ENCODE measurements at places on chromosomes 7 and 10.

DNA sequence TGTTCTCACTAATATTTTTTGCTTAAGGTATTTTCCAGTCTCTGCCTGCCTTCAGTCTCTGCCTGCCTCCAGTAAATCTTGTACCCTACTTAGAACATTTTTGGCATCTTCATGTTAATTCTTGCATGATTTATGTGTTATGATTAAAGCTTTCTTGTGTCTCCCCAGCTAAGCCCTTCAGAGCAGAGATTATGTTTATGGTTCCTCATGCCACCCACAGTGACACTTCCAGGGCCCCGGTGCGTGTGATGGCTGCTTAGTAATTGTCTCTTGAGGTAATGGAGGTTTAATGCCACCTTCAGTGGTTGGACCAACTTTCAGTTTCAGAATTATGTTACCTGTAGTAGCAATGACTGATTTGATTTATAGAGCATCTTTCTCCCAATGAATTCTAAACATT, 70.6 kb upstream of the MET start:
- DNase-seq = no peak

GRCh38 chr7:155803418-155804376, 8.6 kb downstream of the SHH start:
- no peak for DNase-seq

DNA sequence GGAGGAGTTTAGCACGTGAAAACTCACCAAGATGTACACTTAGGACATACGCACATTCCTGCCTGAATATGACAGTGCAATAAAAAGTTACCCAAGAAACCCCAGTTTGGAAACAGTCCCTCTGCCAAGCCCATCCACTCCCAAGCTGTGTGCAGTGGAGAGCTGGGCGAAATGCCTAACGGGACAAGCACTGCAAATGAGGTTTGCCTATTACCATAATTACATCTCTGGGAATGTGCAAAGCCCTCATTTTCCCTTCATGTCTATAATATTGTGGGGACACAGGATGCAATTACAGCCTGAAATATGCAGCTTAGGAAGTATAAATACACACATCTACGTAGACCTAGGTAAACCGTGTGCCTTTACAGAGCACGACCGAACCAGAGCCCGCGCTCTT, 117.5 kb downstream of the PLXNA4 start:
- DNase-seq = no peak

DNA sequence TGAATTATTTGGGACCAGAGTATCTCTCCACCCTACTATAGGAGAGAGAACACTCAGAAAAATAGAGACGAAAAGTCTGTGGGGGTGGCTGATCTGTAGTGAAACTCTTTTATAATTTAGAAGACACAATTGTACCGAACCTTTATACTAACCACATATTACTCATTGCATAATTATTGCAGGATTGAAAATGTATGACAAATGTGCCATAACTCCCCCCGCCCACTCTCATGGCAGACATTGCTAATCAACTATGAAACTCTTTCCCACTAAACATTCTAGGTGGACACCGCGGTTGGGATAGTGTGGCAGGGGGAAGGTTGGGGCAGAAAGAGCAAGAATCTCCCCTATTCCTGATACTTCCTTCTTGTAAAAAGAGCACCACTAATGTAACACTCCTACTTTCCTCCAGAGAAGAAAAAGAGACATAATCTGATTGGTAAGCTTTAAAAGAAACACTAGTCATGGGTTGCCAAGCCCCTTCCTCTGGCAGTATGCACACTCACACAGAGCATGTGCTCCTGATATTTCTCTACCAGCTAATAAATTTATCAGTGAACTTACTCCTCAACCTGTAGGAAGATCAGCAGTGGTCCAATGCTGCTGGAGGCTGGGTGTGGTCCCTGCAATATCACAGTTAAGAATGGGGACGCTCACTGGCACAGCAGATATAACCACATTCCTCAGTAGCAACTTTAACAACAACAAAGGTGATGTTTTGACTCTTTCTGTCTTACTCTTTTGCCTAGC, 18.7 kb upstream of the ARID5B start:
- DNase-seq = peak; percentile 66

- no peak for DNase-seq
Observed at GRCh38 chr10:287814-288213, 152.6 kb downstream of the ZMYND11 start.

DNA sequence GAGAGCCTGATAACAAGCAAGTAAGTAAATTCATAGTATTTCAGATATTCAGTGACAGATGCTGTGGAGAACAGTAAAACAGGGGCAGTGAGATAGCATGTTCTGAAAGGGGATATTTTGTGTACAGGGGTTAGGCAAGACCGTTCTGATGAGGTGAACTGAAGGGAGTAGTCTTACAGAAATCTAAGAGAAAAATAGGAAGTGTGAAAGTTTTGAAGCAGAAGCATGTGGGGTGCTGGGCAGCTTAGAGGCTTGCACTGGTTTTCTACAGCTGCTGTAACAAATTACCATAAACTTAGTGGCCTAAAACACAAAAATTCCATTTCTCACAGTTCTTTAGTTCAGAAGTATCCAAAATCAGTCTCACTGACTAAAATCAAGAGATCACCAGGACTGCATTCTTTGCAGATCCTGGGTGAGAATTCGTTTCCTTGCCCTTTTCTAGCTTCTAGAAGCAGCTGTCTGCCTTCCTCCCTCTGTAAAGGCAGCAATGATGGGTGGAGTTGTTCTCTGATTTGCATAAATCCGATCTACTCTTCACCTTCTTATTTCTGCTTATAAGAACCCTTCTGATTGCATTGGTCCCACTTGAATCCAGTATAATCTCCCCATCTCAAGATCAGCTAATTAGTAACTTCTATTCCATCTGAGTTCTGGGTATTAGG, 7.5 kb upstream of the KLF14 start:
- DNase-seq = no peak

GRCh38 chr10:25745976-25746375, 188.1 kb upstream of the MYO3A start:
- no peak for DNase-seq

GRCh38 chr10:103685880-103686669, 169.3 kb downstream of the SH3PXD2A start:
- DNase-seq = peak; percentile 60

DNA sequence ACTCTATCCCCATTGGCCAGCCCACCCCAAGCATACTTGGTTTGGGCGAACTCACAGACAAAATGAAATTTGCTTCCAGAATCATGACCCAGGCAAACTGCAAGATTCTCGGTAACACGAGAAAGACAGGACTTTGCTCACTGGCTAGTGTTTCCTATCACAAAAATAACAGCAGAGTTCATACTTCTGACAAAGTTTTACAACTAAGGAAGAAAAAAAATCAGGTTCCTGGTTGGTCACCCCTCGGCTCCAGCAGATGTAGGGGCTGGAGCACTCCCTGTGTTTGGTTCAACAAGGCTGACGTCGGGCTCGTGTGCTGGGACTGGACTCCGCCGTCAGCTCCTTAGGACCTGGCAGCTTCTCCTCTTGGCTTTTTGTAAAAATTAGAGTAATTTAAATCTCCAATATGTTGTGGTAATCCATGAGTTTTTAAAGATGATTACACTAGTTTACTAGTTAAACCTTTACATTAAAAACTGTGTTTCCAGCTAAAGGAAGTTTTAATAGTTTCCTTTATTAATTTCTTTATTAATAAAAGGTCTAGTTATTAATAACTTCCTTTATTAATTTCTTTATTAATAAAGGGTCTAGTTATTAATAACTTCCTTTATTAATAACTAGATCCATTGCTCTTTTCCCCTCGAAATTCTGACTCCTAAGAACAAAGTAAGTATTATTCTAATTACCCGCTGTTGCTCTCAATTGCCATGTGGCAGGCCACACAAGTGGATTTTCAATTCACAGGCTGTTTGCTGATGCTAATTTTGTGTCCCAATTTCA, 115.6 kb upstream of the RNF32 start:
- DNase-seq = no peak

DNA sequence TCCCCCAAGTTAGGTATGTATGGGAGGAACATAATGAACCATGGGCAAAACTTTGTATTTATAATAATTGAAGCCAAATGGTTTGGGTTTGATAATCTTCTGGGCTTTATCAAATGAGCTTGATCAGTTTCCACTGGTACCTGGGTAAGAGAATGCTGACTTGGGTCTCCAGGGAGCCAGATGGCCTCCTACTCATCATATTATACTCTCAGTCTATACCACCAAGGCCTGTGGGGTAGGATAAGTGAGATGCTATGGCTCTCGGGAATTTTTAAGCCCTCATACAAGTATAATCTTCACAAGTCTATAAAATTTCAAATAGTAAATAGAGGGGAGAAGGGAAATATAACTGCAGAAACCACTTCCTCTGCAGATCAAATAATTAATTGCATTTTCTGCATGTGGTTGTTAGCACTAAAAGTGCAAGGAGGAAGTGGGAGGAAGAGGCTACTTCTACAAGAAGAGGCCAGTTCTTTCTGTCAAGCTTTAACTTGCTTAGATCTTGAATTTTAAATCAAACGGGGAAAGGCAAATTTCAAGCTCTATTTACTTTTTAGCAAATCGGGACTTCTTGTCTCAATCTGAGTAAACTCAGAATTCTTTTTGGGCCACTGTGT, 349.0 kb downstream of the SORCS1 start:
- no peak for DNase-seq

- peak; percentile 23 for DNase-seq
Observed at GRCh38 chr10:13453896-13454295, 74.9 kb downstream of the BEND7 start.

DNA sequence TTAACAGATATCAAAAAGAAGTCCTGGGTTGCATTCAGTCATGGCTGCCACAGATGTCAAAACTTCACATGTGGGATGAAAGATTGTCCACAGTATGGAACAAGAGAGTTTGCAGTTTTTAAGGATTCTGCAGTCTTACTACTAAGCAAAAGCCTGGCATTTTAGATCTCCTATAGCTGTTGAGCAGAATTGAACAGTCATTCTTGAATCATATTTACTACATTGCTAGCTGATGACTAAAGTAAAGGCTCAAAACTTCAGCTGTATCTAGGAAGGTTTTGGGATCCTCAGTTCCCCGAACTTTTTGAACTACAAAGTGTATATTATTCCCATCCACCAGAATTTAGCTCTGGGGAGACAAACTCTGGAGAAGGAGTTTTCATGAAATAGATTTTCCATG, 31.0 kb downstream of the BET1 start:
- DNase-seq = no peak

DNA sequence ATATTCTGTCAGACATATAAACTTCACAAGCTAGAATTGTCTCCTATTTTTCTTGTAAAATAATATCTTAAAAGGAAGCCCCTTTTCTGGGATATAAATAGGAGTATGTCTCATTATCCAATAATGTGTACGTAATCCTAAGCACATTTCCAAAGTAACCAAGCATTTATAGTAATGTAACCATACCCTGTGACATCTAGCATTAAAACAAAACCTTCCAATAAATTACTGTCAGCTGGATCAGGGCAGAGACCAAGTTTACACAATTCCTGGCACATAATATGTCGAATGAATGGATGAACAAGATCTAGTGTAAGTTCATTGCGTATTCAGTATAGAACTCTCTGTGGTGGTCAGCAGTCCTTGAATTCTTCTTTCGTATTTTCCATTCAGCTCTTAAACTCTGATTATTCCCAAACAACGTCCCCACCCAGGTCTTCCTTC, 14.3 kb downstream of the CPED1 start:
- DNase-seq = no peak

DNA sequence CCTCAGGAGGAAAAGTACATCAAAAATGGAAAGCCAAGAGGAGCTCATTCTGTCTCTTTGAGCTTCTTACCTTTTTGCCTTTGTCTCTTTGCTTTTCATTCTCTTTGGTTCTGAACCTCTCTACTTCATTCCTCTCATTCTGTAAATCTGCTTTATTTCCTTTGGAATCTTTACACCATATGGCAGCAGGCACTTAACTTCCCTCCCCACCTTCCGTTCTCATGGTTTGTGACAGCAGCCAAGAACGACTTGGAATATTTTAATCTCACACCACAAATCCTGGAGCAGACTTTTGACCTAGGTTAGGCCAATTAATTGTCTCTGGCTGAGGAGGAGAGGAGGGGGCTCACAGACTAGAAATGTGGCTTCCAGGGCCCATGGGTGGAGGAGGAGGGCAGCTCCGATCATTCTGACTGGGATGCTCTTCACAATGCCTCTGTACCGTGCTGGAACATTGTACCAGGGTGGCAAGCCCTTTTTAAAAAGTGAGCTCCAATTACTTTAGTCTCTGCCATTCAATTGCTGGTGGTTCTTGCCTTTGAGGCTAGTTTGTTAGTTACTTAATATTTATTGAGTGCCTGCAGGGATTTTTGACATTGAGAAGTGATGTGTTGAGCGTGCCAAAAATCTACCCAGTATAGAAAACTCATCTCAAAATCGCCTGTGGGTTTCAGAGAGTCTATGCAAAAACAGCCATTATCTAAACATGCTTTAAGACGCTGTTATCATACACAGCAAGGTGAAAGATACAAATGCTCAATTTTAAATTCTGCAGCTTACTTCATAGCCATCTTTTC, 386.6 kb downstream of the DPP6 start:
- no peak for DNase-seq

DNA sequence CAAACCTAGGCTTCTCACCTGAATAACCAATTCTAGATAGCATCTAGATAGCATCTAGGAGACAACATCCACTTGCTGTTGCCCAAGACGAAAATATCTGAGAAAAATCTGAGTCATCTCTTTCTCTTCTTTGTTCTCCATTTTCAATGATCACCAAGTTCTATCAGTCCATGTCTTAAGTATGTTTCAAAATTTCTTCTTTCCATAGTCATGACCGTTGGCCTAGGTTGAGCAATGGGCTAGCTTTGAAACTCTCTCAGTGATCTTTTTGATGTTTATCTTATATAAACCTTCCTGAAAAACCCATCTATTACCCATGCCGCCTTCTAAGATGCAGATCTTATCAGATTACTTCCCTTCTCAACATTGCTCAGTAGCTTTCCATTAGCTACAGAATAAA, 23.4 kb upstream of the CASD1 start:
- no peak for DNase-seq

DNA sequence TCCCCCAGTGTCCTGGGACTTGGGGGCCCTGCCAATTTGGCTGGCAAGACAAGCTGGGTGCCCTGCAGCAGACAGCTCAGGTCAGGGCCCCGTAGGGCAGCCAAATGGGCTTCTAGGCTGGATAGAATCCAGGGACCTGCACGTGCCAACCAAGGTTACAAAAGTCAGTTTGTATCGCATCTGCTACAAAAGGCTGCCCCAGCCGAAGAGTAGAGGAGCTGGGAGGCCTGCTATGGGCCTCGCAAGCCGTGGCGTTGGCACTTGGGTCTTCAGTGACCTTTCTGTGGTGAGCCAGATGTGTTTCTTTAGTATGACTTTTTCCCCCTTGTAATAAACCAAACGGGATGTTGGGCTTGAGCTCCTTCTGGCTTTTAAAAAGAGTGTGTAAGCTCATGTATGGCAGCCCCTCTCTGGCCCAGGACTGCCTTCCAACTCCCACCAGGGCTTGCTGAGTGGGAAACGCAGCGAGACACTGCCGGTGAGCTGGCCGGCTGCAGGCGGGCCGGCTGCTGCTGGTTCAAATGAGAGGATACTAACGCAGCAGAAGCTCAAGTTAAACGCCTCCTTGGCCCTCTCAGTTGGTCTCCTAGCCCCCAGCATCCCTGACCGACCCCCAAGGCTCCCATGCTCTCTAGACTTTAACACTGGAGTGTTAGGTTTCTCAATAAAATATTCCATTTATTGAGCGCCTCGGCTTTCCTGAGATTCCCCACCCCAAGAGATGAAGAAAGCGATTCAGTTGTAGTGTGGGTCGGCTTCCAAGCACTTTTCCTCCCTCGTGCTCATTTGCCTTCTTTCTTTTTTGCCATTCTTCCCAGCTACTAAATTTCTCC, 3.1 kb upstream of the HOXA10 start:
- no peak for DNase-seq
